ENCODE measurements at places on chromosomes 2 and 18.

DNA sequence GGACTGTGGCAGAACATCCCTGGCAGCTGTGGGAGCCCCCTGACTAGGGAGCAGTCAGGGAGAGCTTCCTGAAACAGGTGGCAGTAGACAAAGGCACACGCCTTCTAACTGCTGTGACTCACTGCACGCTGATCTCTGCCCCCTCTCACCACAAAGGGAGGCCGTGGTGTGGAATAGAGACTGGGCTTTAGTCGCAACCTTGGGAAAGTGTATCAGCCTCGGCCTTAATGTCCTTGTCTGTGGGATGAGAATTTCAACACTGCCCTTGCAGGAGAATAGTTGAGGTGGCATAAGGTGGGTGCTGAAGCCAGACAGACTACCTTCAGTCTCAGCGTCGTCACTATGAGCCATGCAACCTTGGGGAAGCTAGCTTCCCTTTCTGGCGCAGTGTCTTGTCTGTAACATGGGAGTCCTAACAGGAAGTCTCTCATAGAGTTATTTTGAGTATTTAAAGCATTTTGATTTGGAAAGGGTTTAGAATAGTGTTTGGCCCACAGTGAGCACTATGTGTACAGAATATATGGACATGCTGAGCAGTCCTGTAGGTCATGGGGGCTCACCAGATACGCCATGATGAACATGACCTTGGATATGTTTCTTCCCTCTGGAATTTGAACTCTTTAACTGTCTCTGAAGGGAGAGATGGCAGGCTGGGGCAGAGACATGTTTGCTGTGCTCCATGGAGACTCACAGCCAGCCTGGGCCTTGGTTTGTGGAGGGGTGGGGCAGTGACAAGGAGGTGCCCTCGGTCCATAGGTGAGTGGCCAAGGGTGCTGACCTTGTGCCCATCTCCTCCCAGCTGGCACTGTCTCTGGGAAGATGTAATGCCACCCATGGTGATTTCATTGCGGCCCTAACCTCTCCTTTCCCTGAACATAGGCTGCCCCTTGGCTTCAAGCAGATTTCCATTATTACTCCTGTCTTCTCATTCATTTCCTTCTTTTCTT, 29.5 kb upstream of the SMAD7 start:
- no peak for DNase-seq

DNA sequence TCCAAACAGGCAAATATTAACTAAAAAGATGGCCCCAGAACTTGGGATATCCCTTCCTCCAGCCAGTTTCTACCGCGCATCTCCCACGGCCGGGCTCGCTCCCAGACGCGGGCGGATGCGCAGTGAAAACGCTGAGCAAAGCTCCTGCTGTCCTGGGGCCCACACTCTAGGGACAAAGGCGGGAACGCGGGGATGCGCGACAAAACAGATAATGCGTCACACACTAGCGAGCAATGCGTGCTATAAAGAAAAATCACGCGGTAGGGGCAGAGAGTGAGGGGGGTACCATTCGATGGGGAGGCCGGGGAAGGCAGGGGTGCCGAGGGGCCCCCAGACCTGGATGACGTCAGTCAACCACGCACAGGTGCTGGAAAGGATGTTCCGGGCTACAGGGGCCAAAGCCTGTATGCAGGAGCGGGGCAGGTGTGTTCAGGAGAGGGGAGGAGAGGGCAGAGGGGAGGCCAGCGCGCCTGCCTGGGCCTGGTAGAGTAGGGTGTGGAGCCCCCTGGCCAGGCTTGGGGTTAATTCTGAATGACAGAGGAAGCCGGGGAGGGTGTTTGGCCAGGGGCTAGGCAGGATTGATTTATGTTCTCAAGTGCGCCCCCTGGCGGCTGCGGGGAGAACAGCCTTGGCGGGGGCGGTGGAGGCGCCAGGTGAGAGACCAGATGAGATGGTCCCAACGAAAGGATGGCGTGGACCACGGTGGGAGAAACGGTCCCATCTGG, 14.9 kb upstream of the ITM2C start:
- DNase-seq, result no peak

DNA sequence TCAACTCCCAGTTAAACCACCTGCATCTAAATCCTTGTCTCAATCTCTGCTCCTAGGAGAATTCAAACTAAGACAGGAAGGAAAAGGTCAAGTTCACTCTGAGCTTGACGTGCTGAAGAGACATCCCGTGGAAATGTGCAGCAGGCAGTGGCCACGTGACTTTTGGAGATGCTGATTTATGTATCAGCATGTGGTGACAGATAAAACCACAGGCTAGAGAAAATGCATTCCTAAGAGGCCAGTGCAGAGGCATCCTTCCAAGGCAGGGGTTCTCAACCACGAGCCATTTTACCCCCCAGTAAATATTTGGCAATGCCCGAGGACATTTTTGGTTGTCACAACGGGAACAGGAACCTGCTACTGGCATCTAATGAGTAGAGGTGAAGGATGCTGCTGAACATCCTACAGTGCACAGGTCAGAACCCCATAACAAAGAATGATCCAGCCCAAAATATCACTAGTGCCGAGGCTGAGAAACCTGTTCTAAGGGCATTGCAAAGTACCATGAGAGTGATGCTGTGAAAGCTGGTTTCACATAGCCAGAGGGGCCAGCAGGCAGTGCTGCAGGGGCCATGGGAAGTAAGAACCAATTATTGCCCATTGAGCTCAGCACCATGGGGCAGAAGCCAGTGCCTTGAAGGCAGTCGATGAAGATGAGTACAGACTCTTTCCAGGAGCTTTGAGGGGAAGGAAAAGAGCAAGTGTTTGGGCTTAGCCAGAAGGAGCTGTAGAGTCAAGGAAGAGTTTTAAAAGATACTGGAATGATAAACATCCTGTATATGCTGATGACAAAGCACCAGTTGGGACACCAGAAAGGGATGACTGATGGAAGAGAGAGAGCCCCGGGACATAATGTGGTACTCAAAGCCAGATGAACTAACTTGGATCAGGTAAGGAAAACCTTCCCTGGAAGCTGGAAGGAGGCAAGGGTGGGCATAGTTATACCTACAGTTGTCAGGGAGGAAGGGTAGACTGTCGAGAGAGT, 174.6 kb downstream of the HAUS1 start:
- DNase-seq, result peak; percentile 24

DNA sequence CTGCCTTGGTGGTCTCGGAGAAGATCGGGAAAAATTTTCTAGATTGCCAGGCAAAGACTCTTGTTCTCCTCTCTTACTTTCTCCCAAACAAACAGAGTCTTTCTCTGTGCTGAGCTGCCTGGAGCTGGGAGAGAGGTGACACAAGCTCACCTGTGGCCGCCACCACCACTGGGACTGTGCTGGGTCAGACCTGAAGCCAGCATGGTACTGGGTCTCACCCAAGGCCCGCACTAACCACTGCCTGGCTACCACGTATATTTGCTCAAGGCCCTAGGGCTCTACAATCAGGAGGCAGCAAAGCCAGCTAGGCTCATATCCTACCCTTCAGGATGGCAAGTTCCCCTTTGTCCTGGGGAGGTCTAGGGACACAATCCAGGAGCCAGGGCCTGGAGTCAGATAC, 312.2 kb downstream of the DLGAP1 start:
- no peak for DNase-seq

DNA sequence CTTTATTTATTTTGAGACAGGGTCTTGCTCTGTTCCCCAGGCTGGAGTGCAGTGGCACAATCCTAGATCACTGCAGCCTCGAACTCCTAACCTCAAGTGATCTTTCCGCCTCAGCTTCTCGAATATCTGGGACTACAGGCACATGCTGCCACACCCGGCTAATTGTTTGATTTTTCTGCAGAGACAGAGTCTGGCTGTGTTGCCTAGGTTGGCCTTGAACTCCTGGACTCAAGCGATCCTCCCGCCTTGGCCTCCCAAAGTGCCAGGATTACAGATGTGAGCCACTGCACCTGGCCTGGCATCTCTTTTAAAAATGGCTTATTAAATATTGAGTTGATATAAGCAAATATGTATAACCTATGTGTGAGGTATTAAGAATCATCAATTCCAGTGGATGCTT, 209.5 kb downstream of the FAM210A start:
- no peak for DNase-seq

- DNase-seq, result no peak
These were observed 64.4 kb downstream of the KCNG3 start for GRCh38 chr2:42429352-42429751.

- no peak for DNase-seq
These were observed 15.2 kb downstream of the KCNJ3 start for GRCh38 chr2:154713675-154714074.
